ENCODE measurements at places on chromosomes 5 and 9.
A peak's percentile ranks its signal among the peaks of the same experiment; 100 is the strongest.

- no peak for DNase-seq
Observed at GRCh38 chr9:108272349-108272899, 583.4 kb downstream of the ACTL7B start.

DNA sequence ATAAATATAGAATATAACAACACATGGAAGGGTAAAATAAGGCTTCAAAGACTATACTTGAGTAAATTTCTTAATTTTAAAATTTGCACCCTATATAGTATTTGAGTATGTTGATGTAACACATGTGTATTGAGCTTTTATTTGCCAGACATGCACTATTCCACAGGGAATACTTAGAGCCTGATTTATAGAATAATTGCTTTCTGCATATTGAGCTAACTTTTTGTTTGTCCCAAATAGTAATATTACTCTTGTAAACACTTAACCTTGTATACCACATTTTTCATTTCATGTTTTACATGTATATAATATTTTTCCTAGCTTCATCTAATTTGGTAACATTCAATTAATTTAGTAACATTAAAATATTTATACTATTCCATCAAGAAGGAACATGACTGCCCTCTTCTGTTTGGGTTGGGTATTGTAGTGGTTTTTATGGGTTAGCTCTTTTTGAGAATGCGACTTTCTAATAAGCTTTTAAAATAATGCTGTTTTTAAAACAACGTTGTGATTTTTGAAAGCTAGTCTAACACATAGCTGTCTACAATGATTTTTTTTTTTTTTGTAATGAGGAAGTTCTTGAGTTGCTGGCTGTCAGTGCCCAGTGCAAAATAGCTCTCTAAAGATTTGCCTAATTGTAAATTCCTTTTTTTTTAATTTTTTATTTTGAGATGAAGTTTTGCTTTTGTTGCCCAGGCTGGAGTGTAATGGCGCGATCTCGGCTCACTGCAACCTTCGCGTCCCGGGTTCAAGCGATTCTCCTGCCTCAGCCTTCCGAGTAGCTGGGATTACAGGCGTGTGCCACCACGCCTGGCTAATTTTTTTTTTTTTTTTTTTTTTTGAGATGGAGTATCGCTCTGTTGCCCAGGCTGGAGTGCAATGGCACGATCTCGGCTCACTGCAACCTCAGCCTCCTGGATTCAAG lies 4.8 kb downstream of the SUB1 start:
- peak; percentile 30 for DNase-seq

GRCh38 chr5:138523406-138523805 lies 19.6 kb downstream of the ETF1 start:
- no peak for DNase-seq

DNA sequence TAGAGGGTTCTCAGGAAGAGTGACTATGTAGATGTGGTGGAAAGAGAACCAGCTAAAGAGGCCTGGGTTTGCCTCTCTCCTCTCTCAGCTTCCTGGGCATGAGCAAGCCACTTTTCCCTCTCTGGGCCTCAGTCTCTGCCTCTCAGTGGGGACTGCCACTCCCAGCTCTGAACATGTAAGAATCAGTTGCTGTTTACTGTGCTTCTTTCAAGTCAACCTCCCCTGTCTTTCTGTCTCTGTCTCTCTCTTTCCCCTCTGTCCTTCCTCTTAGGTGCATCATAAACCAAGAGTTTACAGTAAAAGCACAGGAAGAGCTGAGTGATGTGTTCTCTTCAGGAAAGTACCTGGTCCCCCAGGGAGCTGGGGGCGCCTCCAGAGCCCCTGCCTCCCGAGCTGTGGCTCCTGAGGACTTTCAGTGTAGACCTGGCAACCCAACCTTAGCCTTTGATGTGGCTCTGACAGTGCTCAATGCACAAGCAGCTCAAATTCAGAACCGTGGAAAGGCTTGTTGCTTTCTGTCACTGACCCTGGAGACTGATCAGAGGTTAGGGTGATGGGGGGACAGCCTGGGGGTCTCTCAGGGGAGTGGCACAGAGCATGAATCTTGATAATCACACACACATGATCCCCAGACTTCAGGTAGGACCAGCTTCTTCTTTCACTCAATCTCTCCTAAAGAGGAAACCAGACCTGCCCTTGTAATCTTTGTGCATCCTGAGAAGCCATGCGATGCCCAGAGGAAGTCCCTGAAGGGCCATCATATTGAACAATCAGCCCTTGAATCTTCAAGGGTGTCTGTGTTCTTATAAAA lies 59.4 kb upstream of the TNFSF8 start:
- no peak for DNase-seq

DNA sequence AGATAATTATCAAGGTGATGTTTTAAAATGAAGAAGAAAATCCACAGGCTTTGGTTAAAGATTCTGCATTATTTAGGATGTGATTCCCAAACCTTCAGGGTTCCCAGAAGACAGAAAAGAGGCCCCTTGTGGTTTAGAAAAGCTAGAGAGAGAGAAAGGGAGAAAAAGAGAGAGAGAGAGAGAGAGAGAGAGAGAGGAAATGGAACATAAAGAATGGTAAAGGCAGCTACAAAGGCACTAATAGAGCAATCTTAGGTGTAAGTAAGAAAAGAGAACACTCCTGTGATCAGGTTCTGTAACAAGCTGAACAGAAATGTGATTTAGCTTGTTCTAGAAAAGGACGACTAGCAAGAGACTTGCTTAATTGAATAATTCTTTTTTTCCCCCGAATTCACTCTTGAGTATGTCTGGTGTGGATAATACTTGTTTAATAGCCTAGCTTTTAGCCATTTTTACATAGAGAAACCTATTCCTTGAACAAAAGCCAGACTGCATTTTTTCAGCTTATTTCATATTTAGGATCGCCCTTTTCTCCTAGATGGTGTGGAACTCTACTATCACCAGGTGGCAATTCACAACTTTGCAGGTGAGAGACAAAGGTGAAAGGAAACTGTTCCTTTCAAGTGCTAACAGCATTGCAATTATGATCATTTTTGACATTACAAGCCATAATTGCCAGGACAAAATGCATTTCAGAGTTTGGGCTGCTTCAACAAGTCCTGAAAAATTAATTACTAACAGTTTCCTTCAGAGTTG lies 57.6 kb upstream of the SH3GL2 start:
- no peak for DNase-seq

GRCh38 chr5:23977365-23977764 lies 470.0 kb downstream of the PRDM9 start:
- DNase-seq: no peak

DNA sequence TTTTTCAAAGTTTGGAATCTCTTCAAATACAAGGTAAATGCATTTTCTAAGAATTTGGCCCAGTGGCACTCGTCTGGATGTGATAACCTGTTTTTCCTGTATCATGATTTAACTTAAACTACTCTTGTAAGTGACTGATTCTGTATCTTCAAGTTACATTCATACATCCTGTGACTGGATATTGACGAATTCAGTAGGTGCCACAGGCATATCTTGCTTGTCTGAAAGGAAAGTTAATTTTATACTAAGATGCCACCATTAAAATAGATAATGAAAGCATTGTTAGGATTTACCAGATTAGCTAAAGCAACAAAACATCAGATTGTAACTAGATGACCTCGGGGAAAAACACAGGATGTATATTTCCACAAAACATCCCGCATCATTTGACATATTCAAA lies 175.3 kb upstream of the ZNF608 start:
- DNase-seq: no peak

DNA sequence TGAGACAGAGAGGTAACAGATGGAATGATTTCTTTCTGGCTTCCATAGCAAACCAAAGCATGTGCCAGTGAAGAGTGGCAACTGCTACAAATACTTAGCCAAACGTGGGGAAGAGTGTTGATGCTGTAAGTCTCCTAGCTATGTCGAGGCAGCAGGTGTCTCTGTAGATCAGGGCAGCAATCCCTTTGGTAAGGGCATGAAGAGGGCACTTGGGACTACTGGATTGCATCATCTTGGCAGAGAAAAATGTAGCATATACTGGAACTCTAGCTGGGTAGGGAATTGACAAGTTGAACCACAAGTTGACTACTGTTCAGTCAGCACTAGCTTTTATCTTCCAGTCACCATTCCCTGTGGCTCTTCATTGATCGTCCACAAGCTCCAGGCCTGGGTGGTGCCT lies 75.8 kb downstream of the GHR start:
- no peak for DNase-seq

GRCh38 chr9:136373300-136374182 lies at the start of gene CARD9:
Gene CARD9, minus strand, starts transcription at chr9:136373669. Its CDS starts 1,591 bp downstream, at chr9:136372078.
- DNase-seq: no peak

DNA sequence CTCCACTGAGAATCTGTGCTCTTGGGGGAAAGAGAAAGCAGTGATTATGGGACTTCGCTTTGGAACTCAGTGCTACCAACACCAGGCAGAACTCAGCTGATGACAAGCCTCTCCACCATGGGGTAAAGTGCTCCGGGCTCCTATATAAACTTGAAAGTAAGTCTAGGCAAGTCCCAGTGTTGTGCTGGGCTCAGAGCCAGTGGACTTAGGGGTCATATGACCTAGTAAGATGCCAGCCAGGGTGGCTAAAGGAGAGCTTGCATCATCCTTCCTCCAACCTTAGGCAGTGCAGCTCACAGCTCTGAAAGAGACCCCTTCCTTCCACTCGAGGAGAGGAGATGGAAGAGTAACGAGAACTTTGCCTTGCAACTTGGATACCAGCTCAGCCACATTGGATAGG lies 35.1 kb upstream of the FREM1 start:
- DNase-seq: no peak

DNA sequence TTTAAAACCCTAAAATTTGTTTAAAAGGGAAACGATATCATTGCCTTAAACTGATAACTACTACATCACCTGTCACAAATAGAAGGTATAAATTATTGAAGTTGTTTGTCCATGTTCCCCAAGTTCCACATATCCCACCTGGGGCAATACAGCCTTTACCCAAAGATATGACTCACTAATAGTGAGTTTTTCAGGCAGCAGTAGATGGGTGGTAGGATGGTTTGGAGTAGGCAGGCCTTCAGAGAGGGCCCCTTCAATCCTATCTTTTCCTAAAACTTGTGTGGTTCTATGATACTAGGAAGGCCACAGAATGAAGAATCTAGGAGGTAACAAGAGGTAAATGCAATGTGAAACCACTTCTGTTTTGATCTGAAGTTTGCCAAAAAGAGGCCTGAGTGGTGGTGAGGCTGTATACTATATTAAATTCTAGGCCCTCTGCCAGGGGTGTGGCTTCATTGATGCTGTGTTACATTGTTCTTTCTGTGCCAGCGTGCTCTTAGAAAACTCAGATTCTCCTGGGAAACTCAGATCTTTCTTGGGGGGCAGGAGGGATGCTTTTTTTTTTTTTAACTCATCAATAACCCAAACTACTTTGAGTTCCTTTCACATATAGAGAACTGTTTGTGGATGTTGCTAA lies 7.2 kb downstream of the CYSTM1 start:
- no peak for DNase-seq

- DNase-seq: no peak
Observed at GRCh38 chr5:58453306-58453705, 6.6 kb downstream of the PLK2 start.

GRCh38 chr5:41115281-41115680 lies 44.1 kb upstream of the MROH2B start:
- DNase-seq: peak; percentile 11
